Mesenteric fat pad (tissue), 1 donor: ENCODE measurements at places on chromosomes 2 and 18. TPM values are rescaled to one million over a fixed set of nuclear protein-coding genes. Genes with fewer than 3 reads are reported as not detected.

The ESPNL gene
- 0.48 TPM for total RNA-seq

- DNase-seq = no peak
Observed at GRCh38 chr18:55477499-55477859, 110.5 kb downstream of the TCF4 start.

DNA sequence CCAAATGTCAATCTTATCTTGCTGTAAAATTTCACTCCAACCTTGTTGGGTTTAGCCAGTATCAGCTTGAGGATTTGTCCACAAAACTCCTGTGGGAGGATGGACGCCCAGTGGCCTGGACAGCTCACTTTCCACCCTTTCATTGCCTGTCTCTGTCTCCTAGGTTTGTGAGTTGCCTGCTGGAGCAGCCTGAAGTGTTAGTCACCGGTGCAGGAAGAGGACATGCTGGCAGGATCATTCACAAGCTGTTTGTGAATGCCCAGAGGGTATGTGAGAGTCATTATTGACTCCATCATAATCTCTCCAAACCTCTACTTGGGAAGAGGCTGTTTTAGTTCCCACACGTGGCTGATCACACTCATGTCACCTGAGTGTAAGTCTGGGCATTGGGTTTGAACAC, 112.3 kb downstream of the RAB3GAP1 start:
- no peak for DNase-seq

DNA sequence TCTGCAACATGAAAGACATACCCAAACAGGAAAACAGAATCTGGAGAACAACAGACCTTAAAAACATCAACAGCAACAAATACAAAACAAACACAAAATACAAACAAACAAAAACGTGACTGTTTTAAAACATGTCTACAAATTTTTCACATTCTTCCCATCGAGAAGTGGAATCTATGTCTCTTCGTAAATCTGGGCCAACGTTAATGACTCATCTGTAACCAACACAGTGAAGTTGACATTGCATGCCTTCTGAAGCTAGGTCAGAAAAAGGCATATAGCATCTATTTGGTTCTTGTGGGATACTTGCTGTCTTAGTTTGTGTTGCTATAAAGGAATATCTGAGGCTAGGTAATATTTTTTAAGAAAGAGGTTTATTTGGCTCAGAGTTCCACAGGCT, 269.0 kb upstream of the FBXO11 start:
- DNase-seq = no peak
